ENCODE measurements at places on chromosomes 5 and 9.
A peak's percentile ranks its signal among the peaks of the same experiment; 100 is the strongest.

GRCh38 chr9:33924978-33925797, 108.2 kb downstream of the UBE2R2 start:
- no peak for DNase-seq

GRCh38 chr5:84249918-84250630, 134.6 kb downstream of the EDIL3 start:
- DNase-seq = no peak

- DNase-seq = no peak
Observed at GRCh38 chr9:83479765-83480164, 58.4 kb downstream of the FRMD3 start.

- no peak for DNase-seq
Observed at GRCh38 chr5:95801961-95802360, 20.6 kb downstream of the GLRX start.

DNA sequence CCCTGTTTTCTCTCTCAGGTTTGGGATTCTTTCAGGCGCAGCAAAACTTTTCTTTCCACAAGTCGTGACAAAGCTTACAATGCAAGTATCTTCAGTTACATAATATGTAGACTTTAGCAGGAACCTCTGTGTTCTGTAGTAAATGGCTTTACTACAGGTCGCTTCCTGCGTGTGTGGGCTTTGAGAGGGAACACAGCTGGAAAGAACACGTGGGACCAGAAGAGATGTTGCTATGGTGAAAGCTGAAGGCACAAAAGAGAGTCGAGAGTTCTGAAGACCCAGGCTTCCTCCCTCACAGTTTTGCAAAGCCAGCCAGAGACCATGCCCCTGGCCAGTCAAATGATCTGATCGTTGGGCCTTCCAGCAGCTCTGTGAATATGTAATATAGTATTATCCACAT, 4.0 kb downstream of the ANKRD55 start:
- DNase-seq = no peak

GRCh38 chr5:76104027-76104426, 20.8 kb downstream of the SV2C start:
- no peak for DNase-seq

GRCh38 chr5:141489841-141490240, 960 bp downstream of the PCDHGC5 start:
- no peak for DNase-seq

- no peak for DNase-seq
Observed at GRCh38 chr5:141479776-141480175, 4.0 kb downstream of the PCDHGC3 start.

DNA sequence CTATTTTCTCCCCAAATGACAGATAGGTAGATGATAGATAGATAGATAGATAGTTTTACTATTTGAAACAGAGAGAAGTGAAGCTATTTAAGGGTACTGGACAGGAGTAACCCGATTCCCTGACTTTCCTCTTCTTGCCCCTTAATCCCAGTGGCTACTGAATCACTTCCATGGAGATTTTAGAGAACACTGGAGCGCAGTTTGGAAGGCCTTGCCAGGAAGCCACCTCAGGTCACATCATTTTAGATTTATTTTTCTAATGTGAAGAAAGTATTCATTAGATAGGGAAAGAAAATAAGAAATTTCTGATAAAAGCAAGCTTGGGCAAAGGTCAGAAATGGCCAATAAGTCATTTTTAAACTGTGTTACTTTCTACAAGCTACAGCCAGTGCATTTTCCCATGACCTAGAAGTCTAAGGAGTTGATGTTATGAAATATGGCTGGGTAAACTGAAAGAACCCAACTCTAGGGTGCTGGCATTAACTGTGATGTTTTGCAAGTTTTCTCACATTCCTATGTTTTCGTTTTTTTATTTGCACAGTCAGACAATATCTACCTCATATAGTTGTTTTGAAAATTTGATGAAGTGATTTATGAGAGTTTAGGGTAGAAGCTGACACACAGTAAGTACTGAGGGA, 544.7 kb upstream of the PTGER4 start:
- no peak for DNase-seq

- DNase-seq = no peak
Observed at GRCh38 chr5:5418006-5418405, 4.5 kb upstream of the ICE1 start.

- DNase-seq = no peak
Observed at GRCh38 chr9:107108342-107109130, 174.5 kb upstream of the RAD23B start.

- no peak for DNase-seq
Observed at GRCh38 chr9:87035879-87036278, 88.6 kb upstream of the GAS1 start.

DNA sequence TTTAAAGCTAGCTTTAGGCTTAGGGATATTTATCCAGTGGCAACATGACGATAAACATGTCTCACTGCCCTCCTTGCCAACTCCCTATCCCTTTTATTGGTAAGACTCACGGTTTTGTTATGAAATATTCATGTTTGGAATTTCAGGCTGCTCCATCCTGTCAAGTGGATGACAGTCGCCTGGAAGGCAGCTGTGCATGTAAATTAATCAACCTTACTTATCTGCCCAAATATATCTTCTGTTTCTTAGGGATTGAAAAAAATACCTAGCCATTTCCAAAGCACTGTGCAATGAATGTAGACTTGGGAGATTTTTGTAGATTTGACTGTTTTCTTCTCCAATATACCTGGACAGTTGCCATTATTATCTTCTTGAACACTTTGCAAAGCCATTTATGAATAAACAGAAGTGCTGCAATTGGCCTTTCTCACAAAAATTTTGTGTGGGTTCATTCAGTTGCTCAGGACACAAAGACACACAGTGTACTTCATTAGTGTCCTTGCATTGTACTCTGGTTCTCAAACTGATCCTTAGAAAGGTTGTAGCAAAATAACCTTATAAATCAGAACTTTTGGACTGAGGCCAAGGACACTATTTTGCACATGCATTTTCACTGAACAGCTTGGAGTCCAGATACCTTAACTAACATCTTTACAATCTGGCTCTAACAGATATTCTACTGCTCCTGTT, 889.4 kb upstream of the SEMA6A start:
- DNase-seq = no peak

DNA sequence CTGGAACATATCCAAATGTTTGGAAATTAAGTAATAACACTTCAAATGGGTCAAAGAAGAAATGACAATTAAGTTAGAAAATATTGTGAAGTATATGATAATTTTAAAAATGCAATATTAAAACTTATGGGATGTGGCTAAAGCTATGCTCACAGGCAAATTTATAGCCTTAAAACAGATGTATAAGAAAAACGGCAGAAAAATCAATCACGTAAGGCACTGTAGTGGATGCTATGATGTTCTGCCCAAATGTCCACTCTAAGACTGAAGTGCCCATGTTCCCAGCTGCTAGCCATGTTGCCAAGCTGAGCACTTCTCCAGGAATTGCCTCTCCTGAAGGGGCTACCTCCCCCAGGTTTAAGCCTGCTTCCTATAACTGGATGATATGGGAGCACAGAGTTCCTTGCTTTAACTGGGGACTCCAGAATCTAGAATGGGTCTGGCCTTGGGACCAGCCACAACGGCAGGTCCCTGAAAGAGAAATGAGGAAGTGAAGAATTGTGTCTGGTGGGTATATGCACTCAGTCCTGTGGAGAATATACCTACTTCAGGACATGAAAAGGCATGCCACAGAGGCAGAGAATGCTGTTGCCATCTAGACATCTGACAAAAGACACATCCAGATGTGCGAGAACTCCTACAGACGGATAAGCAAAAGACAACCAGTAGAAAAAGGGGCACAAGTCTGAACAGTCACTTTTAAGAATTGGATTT, 78.2 kb upstream of the RXRA start:
- no peak for DNase-seq

GRCh38 chr5:99926463-99926862, 608.7 kb upstream of the FAM174A start:
- DNase-seq = no peak

- no peak for DNase-seq
Observed at GRCh38 chr5:41812156-41812555, 58.1 kb downstream of the OXCT1 start.

GRCh38 chr5:150078802-150079689, 7.3 kb downstream of the CSF1R start:
- DNase-seq = no peak

DNA sequence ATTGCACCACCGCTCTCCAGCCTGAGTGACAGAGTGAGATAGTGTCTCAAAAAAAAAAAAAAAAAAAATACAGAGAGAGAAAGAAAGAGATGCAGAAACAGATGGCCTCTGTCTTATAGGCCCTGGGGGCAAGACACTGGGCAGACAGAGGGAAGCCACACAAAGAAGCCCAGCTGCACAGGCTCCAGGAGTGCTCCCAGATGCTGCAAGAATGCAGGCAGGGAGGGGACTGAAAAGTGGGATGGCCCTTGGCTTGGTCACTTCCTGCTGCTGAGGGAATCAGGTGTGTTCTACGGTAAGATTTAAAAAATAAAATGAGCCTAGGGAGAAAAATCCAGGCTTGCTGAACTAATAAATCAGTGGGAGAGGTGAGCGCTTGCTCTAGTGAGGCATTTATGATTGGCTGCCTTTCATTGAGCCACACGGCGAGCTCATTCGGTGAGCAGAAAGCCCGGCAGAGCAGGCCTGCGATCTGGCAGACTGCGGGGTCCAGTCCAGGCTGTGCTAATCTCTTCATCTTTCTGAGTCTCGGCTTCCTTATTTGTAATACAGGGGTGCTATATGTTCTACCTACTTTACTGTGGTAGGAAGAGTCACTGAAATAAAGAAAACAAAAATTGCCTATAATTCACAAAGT, 80.6 kb downstream of the RAD23B start:
- DNase-seq = no peak

- DNase-seq = no peak
Observed at GRCh38 chr5:10691826-10692785, 68.9 kb downstream of the DAP start.

- DNase-seq = no peak
Observed at GRCh38 chr5:27269766-27270165, 231.4 kb upstream of the CDH9 start.

- DNase-seq = no peak
Observed at GRCh38 chr5:58615972-58616371, 33.1 kb downstream of the RAB3C start.

DNA sequence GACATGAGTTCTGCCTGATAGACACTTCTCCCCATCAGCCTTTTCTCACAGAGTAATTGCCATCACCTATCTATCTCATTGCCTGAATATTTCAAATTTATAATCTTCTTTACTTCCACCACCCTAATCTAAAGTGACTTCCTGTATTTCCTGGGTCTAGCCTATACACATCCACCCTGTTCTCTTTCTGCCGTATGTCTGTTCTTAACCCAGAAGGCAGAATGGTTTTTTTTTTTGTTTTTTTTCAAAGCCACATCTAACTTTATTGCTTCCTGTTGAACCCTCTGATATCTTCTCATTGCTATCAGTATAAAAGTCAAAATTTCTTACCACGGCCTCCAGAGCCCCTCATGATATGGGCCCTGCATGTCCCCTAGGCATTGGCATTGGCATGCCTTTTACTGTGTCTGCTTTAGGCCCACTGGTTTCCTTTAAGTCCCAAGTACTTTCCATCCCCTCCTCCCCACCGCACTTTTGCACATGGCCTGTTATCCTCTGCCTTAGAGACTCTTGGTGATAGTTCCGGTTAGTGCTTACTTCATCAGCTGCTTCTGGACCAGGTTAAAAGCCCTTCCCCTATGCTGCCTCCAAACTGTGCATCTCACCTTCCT, 159.9 kb downstream of the MAN2A1 start:
- DNase-seq = no peak

DNA sequence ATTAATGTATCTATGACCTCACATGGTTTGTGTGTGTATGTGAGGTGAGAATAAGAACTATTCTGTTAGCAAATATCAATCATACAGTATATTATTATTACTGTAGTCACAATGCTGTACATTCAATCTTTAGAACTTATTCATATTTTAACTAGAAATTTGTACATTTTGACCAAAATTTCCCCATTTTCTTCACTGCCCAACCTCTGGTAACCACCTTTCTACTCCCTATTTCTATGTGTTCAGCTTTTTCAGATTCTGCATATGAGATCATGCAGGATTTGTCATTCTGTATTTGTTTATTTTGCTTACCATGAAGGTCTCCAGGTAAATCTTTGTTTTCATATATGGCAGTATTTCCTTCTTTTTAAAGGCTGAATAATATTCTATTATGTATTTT, 607.9 kb downstream of the SLCO4C1 start:
- DNase-seq = no peak

GRCh38 chr9:120696551-120697230, 17.6 kb downstream of the MEGF9 start:
- no peak for DNase-seq

GRCh38 chr9:38421498-38422211, 2.6 kb downstream of the IGFBPL1 start:
- DNase-seq = no peak

DNA sequence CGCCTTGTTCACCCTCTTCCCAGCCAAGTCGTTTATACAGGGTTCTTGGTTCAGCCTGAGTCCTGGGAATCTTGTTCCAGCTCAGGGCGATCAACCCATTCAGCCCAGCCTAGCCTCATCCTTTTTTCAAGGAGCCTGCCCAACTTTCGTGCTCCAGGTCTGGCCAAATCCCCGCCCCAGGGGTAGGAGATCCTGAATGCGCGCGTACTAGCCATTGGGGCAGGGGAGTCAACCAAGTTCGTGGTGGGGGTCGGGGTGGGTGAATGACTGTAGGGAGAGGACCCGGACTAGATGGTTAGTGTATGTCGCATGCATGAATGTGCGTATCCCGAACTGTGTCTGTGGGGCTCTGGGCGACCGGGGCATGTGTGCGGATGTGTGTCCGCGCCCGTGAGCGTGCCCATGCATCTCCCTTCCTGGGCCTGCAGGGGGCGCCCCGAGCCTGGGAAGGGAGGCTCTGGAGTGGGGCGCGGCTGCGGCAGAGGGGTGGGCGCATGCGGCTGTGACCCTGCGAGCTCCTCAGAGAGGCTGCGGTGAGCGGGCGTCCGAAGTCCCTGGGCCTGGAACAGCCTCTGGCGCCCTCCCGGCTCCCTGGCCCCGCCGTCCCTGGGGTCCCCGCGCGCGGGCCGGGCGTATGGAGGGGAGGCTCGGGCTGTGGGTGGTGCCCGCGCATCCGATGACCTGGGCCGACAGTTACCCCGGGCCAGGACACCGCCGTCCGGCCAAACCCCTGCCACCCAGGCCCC, 8.7 kb downstream of the CCL21 start:
- DNase-seq = peak; percentile 37

- DNase-seq = no peak
Observed at GRCh38 chr5:135085133-135085935, 51.3 kb upstream of the PITX1 start.

DNA sequence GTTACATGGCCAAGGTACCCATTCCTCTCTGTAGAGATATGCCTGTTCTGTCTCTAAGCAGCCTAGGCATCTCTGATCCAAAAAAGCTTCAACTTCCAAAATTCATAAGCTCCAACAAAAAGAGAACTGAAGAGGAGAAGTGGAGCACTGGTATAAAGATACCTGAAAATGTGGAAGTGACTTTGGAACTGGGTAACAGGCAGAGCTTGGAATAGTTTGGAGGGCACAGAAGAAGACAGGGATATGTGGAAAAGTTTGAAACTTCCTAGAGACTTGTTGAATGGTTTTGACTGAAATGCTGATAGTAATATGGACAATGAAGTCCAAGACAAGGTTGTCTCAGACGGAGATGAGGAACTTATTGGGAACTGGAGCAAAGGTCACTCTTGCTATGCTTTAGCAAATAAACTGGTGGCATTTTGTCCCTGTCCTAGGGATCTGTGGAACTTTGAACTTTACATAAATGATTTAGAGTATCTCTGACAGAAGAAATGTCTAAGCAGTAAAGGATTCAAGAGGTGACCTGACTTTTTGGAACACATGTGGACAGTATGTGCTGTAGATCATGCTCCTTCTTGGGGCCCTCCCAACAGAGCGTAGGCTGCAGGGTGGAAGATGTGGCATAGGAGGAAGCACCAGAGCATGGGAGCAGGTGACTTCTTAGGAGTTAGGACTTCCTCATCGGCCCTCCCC, 162.2 kb upstream of the TRIM32 start:
- DNase-seq = no peak

Measured in stimulated activated CD8-positive, alpha-beta memory T cell treated with anti-CD3 and anti-CD28 coated beads, Interleukin-4, amount 100 ng/mL, for 1 hour (primary cell).